ENCODE measurements at places on chromosomes 12 and 14. TPM values are rescaled to one million over a fixed set of nuclear protein-coding genes. Genes with fewer than 3 reads are reported as not detected.

The ITGA7 gene
- total RNA-seq, result 1.5 TPM

The CEP128 gene
- 20.1 TPM for total RNA-seq

The CCT2 gene
- 490 TPM for total RNA-seq

- H3K27me3 ChIP-seq, result peaks cover 26% of the 10 kb centered on the region
- peak within 1 kb of the TSS; percentile 88 for H3K27ac ChIP-seq
- peaks cover 4% of the 10 kb centered on the region for H3K36me3 ChIP-seq
- H3K4me1 ChIP-seq, result peaks cover 13% of the 10 kb centered on the region
Measured at GRCh38 chr12:122021822-122022392, at the start of gene BCL7A. Gene BCL7A, plus strand, starts transcription at chr12:122021884. Its CDS starts 208 bp downstream, at chr12:122022092.

DNA sequence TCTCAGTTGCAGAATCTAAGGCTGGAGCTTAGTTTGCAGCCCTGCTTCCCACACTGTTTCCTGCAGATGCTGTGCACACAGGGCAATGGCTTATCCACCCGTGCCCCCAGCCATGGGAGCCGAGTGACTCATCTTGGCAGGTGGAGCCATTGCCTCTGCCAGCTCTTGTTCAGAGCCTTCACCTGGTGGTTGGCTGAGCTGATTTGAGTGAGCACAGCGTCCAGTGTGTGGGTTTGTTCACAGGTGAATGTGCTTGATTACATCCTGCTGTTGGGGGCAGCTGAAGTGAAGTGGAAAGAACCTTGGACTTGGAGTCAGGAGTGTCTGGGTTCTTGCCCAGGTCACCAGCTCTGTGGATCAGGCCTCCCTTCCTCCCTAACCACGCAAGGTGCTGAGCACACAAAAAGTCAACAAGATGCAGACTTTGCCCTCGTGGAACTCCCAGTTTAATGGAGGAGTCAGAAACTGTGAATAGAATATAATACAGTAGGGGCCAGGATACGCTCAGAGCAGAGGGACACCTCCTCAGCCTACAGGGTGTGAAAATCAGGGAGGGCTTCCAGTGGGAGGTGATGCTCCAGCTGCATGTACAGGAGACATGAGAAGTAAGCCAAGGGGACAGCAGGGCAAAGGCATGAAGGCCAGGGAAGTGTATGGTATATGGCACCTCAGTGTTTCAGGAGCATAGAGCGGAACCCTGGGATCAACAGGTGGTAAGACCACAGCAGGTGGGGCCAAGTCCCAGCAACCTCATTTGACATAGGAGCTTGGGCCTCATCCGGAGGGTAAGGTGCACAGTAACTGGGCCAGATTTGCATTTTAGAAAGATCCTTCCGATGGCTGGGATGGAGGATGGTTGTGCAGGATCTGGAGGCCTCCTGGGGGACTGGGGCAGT lies 22.8 kb downstream of the JDP2 start:
- H3K27me3 ChIP-seq, result no peaks in the 10 kb centered on the region
- H3K36me3 ChIP-seq, result no peaks in the 10 kb centered on the region
- peaks cover 4% of the 10 kb centered on the region for H3K4me1 ChIP-seq
- DNase-seq, result no peak

DNA sequence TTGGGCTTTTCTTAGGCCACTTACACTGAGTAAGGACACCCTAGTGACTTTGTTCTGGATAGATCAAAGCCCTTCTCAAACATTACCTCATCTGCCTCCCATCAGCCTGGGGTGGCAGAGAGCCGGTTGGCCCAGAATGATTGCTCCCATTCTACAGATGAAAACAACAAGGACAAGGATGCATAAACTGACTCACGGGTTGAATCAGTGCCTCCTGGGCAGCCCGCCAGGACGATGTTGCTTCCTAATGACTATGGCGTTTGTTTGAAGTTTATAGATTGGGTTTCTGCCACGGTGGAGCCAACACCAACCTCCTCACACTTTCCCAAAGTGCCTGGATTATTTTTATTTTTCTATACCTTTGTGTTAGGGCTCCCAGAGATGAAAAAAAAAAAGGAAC lies 3.6 kb upstream of the VRK1 start:
- H3K4me3 ChIP-seq, result no peak overlapping the region
- no peaks in the 10 kb centered on the region for H3K36me3 ChIP-seq

DNA sequence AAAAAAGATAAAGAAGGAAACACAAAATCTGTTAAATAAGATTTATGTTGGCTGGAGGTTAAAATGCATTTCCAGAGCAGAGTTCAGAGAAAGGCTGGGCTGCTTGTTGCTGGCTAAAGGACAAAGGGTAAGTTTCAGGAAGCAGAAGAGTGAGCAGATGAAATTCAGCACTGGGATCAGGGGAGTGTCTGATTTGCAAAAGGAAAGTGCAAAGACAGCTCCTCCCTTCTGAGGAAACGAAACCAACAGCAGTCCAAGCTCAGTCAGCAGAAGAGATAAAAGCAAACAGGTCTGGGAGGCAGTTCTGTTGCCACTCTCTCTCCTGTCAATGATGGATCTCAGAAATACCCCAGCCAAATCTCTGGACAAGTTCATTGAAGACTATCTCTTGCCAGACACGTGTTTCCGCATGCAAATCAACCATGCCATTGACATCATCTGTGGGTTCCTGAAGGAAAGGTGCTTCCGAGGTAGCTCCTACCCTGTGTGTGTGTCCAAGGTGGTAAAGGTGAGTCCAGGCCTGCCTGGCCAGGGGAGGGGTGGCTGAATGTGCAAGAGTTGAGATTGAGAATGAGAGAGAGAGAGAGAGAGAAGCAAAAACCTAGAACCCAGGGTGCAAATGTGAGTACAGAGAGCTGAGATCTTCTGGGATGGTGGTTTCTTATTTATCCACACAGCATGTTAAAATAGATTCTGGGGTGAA lies at the start of gene OAS1:
OAS1 (plus strand) TSS at position 251 of the 703 bp plus-strand sequence; CDS start at position 329, 78 bp downstream.
- H3K36me3 ChIP-seq, result peaks cover 34% of the 10 kb centered on the region
- H3K4me3 ChIP-seq, result peak within 1 kb of the TSS; percentile 100
- H3K27me3 ChIP-seq, result no peaks in the 10 kb centered on the region
- peak within 1 kb of the TSS; percentile 97 for H3K27ac ChIP-seq
- DNase-seq, result peak; percentile 88

DNA sequence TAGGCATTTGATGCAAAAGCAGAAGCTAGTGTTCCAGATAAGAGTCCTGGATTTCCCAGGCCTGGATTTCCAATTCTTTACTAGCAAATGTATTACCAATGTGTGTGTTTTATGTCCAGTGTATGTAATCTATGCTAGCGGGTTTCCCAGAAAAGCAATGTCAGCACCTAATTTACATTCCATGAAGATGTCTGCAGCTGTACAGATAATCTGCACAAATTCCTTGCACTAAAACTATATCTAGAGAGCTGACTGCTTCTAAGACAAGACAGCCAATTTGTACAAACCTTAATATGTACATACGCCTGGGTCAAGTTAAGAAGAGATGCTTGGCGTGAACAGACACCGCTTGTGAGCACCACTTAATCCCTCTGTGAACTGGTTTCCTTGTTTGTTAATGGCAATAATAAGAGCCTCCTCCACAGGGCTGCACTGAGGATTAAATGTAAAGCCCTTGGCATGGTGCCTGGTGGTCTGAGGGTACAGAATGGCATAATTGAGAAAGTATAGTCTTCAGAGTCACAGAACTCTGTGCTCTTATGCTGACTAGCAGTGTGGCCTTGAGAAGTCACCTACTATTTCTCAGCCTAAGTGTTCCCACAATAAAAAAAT lies 185.6 kb downstream of the EPS8 start:
- H3K4me1 ChIP-seq, result peaks cover 2% of the 10 kb centered on the region
- no peak overlapping the region for H3K27ac ChIP-seq
- no peaks in the 10 kb centered on the region for H3K36me3 ChIP-seq
- DNase-seq, result no peak
- H3K27me3 ChIP-seq, result no peaks in the 10 kb centered on the region

Data from activated CD4-positive, alpha-beta T cell treated with anti-CD3 and anti-CD28 coated beads, Interleukin-2, amount 10 ng/mL, durations not matched to agents 24 days and 14 days (primary cell).